ENCODE measurements at places on chromosomes 7 and 10.

DNA sequence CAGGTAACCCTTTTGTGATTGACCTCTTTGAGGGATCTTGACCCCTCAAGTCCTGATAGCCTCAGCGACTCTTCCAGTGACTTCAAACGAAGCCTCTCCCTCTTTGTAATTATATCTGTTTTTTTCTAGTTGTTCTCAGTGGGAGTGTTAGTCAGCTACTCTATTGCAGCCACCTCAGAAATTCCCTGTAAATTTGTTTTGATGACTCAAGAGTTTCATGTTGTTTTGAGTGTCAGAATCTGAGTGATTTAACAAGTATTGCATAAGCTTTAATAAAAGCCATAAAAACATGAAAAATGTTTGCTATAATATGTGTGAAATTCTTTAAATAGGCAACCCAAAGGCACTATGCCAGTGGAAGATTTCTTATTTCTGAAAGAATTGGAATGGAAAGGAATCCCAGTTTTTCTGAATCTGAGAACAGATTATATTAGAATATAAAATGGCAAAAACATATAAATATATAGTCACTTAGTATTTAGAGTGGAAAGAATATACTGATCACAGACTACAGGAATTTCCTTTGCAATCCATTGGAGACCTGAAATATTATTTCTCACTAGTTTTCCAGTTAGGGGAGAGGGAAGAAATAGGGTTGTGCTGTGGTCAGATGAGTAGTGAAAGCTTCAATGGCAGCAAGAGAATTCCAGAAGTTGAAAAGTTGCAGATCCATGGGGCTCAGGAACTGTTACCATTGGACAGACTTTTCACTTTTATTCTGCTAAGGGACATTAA lies 94.4 kb upstream of the SEMA3C start:
- no peak for DNase-seq

DNA sequence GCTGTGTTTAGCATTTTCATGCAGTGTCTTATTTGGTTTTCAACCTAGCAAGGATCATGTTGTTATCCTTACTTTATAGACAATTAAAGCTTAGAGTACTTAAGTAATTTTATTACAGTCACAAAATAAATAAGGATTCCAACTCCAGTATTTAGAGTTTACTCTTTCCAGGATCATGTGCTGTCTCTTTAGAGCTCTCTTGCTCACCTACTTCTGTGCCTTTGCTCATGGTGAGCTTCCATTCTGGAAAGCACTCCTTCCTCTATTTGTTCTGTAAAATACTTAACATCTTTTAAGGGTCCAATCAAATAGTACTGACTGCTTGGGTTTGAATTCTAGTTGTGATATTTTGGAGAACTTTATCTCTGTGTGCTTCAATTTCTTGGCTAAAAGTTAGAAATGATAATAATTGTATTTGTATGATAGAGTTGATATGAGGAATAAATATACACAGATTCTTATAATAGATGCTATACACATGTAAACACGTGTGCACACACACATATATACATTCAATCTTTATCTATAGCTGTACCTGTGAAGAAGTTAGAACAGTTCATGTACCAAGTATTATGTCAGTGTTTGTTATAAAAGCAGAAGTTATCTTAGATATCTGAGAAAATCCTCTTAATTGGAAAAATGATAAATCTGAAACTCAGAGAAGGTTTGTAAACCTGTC lies 18.2 kb upstream of the CALCR start:
- no peak for DNase-seq

- DNase-seq: no peak
Measured at GRCh38 chr10:131936736-131937135, 35.9 kb downstream of the PPP2R2D start.

- peak; percentile 53 for DNase-seq
Measured at GRCh38 chr7:130732980-130733930, 752 bp downstream of the KLF14 start.

GRCh38 chr7:132063800-132064199 lies 507.4 kb upstream of the PODXL start:
- DNase-seq: no peak

Data from MM.1S (cell line).